ENCODE measurements at places on chromosomes 7 and 10.
A peak's percentile ranks its signal among the peaks of the same experiment; 100 is the strongest.

DNA sequence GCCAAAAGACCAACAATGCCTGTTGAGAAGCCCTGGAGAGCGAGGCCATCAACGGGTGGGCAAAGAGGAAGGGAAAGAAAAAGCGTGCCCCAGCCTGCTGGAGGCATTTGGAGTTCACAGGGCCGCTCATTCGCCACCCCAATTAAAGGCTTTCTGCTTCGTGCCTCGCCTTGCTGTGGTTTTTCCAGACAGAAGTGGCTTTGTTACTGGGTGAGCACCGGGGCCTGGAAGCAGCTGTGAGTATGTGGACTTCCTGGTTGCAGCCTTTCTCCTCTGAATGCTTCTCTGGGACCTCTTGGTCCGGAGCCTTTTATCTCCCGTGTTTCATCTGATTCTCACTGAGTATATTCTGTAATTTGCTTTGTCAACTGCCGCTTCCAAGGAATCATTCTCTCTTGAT lies 118.1 kb upstream of the EGR2 start:
- DNase-seq = no peak

DNA sequence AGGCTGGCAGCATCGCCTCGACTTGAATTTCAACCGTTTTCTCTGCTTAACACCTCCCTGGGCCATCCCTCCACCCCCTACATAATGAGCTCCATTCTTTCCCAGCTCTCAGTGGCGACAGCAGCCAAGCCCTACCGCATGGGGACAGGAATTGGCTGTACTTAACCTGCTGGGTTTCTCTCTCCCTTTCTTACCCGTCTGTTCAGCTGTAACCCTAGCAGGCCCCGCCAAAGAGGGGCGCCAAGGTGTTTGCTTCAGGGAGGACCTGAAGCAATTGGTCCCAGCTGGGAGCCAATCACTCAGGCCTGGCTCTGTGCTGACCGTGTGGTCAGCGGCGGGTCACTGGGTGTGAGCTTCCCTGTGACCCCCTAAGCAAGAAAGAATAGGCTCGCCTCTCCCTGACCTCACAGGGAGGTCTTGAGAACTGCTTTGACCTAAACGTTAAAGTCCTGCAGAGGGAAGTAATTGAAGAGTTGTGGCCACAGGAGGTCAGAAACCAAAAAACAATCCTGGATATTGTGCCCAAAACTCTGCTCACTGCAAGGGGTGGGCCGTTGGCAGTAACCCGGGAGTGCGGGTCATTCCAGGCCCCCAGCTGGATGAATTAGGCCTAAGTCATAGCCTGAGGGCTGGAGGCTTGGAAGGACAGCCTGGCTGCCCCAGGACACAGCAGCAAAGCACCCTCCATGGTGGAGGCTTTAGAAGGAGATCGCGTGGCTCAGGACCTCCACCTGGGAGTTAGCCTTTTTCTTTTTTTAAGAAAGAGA lies 114.6 kb downstream of the ITIH5 start:
- no peak for DNase-seq

- DNase-seq = peak; percentile 49
These were observed 23.9 kb downstream of the ST7 start for GRCh38 chr7:116977172-116977571.

- no peak for DNase-seq
These were observed 90.4 kb upstream of the TNS3 start for GRCh38 chr7:47672271-47672791.

GRCh38 chr7:134991469-134992339 lies 5.4 kb downstream of the AGBL3 start:
- DNase-seq = no peak

DNA sequence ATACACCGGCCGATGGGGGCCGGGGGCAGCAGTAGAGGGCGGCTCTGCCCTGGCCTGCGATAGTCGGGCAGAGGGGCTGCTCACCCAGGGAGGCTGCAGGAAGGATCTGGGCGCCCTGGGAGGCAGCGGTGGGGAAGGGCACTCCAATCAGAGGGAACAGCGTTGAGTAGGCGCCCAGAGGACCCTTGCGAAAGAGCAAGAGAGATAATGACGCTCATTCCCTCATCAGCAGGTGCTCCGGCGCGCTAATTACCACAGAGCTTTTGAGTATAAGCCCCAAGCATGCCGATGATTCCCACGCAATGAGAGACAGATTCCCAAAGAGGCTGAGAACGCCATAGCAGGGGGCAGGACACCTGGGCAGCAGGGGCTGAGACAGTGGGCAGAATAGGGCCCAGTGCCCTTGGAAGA lies 215.3 kb downstream of the MAD1L1 start:
- DNase-seq = no peak

DNA sequence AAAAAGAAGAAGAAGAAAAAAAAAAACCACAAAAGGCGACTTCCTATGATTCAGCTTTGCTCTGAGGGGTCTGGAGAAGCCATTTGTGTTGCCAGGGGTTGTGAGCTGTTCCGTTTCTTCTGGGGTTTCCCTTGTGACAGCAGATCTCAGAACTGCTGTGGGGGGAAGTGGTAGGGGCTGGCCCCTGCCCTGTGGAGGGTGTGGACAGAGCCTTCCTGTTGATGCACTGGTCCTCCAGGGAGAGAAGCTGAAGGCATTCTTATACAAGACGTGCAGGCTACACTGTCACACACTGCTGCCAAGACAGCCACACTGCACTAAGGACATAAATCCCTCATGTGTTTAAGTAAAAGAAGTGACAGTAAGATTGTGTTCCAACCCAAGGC lies 17.3 kb upstream of the CSGALNACT2 start:
- no peak for DNase-seq

DNA sequence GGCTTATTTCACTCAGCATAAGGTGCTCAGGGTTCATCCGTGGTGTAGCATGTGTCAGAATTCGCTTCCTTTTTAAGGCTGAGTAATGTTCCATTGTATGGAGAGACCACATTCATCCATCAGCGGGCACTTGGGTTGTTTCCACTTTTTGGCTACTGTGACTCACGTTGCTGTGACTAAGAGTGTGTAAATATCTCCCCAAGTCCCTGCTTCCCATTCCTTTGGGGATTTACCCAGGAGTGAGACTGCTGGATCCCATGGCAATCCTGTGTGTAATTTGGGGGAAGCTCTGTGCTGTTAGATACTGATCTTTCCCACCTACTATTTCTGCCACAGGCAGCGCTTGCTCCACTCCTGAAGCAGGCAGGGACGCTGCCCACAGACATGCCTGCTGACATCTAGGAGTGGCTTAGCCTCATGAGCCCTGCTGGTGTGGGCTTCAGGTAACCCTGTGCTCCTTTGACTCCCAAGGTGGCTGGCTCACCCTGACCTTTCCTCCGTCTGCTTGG lies 346.0 kb downstream of the FRMD4A start:
- DNase-seq = peak; percentile 97

DNA sequence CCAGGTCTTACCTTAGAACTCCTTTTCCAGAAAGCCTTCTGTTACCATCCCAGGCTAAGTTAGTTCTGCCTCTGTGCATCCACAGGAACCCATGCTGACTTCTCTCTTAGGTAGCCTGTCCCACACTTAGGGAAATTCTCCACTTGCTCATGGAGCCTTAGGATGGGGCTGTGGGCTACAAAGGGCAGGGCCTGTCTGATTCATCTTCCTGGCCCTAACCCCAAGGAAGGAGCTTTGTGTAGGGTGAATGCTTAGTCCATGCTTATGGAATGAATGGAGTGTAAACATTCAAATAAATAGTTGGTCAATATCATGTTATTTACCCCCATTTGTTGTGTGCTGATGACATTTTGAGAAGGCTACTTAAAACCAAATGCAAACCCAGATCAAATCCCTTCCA lies 54.7 kb downstream of the EMX2 start:
- DNase-seq = peak; percentile 59

- DNase-seq = peak; percentile 70
These were observed 37.0 kb upstream of the TES start for GRCh38 chr7:116173051-116174028.

GRCh38 chr7:41630741-41631140 lies 72.1 kb downstream of the INHBA start:
- DNase-seq = no peak

DNA sequence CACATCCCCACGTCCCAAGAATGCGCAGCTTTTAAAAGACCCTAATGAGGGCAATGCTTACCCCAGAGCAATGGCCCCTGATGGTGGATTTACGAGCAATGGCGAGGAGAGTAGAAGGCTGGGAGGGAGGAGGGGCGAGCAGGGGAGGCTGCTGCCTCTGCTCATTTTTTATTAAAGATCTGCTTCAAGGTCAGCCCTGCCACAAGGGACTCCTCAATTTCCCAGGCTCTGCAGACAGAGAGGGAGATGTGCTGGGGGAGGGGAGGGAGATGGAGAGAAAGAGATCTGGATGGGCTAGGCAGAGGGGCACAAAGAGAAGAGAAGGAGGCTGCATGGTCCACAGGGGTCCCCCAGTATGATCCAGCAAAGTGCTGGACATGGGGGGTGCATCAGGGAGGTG lies 7.8 kb upstream of the SRRM3 start:
- DNase-seq = no peak
